ENCODE measurements at places on chromosomes 2 and 18.

GRCh38 chr2:102632380-102633175 lies 13.2 kb downstream of the SLC9A2 start:
- no peak for DNase-seq

GRCh38 chr2:128164311-128164710 lies 73.3 kb downstream of the UGGT1 start:
- no peak for DNase-seq

GRCh38 chr2:147873859-147874483 lies 29.1 kb downstream of the ACVR2A start:
- DNase-seq = no peak

DNA sequence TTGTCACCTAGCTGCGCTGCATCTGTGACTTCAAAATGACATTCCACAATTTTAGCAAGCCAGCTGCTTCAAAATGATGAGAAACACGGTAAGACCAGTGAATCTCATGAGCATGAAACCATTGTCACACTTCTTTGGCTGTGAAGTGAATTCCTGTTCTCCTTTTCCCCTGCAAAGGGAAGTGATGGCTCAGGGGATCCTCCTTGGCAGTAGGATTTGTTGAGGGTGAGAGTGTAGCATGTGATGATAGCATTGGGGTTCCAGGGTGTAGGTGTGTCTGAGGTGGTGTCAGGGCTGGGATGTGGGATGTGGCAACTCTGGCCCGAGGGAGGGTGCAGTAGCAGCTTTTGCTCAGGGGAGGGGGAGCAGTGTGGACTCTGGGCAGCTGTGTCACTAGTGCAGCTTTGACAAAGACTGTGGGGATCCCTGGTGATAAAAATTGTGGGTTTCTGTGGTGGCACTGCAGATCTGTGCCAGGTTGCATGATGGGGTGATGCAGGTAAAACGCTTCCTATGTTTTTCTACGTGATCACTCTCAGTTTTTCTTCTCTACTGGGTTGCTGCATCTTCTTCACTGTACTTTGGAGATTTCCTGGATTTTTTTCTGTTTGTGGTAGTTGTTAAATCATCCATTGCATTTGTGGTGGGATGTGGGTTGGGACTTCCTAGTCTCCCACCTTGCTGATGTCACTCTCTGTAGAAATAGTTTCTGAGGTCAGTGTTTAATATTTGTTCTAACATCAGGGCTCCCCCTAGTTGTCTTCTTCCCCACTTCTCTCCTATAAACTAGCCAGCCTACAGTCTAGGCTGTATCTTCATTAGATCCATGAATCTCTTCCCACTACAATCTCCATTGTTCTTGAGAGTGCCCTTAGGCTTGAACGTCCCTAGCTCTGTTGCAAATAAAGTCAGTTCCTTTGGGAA lies 107.0 kb downstream of the ACTR3 start:
- no peak for DNase-seq

DNA sequence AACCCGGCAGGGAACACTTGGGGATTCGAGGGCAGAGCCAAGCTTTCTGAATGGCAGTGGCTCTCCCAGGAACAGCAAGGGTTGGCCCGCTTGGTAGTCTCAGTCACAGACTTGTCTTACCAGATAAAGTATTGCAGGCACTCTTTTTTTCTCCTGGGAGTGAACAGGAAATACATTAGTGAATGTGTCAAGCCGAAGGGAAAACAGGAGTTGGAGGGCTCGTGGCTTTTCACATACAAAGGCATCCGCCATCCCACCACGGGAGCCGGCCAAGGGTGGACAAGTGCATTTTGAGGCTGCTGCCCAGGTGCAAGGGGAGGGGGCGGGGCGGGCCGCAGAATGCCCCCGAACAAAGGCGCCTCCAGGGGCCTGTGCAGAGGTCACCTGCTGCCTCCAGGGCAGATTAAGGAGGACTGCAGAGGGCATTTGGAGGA lies 163.3 kb upstream of the SIX3 start:
- no peak for DNase-seq
